ENCODE measurements at places on chromosomes 2 and 18.
A peak's percentile ranks its signal among the peaks of the same experiment; 100 is the strongest.

DNA sequence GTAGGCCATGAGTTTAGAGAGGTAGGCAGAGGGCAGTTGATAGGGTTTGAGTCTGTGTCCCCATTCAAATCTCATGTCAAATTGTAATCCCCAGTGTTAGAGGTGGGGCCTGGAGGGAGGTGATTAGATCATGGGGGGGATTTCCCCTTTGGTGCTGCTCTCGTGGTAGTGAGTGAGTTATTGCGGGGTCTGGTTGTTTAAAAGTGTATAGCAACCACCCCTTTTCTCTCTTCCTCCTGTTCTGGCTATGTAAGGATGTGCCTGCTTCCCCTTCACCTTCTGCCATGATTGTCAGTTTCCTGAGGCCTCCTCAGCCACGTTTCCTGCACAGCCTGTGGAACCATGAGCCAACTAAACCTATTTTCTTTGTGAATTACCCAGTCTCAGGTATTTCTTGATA, 25.5 kb downstream of the MARCHF4 start:
- no peak for DNase-seq

DNA sequence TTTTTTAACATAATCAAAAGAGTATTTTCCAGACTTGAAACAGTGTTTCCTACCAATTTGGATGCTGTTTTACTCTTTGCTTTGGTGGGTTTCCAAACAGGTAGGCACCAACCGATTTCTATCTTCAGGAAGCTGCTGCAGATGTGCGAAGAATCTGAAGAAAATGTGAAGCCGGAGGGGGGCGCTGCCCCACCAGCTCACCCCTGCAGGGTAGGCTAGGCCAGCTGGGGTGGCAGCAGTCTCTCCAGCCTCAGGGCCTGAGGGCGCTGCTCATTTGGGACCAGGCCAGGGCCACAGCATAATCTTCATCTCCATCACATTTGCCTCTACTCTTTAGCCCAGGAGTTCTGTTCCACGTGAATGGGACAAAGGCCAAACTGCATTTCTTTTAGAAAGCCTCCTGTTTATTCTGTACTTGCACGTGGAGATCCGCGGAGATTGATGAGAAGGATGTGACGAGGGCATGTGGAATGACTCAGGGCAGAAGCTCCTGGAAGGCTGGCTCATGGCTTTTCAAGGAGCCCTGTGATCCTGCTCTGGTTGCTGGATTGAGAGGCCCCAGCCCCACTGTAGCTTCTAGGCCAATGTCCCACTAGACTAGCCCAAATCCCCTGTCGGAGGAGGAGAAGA, 84.2 kb upstream of the FAM136A start:
- no peak for DNase-seq

DNA sequence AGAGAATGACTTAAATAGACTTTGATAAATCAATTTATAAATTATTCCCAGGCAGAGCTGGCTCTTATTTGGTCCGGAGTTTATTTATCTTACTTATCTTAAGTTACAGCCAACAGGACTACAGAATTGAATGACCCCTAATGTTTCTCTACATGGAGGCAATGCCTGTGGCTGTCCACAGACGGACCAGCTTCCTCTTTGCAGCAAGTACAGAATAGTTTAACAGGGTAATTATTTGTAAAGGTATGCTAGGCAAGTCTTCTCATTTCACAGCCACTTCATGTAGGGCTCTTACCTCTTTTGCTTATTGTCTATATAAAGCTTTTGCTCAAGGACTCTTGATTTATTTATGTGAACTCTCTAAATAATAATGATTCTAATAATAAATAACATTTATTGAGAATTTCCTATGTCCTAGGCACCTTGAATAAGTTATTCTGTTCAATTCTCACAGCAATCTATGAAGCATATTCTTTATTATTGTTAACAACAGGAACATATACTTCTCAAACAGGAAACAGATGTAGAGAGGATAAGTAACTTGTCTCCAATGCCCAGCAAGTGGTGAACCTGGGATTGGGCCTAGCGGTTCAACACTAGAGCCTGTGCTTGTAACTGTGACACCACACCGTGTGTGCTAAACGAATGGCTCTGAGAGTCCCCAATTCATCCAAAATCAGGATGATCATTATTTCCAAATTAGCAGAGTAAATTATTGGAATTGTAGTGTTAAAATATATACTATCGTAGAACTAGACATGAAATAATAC, 58.8 kb upstream of the NXPH2 start:
- no peak for DNase-seq

- no peak for DNase-seq
These were observed 268.8 kb downstream of the TWIST2 start for GRCh38 chr2:239116456-239117246.

GRCh38 chr2:137357634-137358033, 592.3 kb downstream of the THSD7B start:
- no peak for DNase-seq

- DNase-seq, result no peak
These were observed 478.8 kb downstream of the ARHGAP15 start for GRCh38 chr2:143608063-143608423.

DNA sequence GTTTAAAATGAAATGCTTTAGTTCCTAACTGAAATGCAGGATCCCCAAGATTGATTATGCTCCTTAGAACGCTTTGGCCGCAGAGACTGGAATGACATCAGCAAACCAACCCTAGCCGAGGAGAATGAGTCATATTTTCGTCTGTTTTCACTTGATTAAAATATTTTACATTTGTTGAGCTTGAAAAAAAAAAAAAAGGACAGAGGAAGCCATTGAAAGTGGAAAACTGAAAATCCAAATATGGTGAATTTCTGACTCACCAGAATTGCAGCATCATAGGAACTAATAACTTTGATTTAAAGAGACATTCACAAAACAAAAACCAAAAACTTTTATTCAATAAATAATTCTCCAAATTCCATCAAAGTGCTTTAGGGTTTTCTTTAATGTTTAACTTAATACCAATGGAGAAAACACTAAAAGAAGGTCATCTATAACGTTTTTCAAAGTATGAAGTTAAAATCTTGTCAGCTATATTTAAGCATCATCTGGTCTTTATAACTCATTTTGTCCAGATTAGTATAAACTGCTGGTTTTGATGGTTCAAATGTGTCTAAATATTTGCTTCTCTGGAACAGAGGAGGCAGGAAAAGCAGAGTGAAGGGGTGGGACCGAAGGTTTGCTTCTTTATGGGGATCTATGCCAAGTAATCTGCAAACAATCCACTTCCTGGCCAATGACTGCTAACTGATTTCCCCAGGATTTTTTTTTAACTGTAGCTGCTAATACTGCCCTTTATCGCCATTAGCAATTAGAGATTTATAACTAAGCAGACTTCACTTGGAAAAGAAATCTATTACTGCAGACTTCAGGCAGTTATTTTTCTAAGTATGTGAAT, 30.9 kb upstream of the COL5A2 start:
- no peak for DNase-seq

DNA sequence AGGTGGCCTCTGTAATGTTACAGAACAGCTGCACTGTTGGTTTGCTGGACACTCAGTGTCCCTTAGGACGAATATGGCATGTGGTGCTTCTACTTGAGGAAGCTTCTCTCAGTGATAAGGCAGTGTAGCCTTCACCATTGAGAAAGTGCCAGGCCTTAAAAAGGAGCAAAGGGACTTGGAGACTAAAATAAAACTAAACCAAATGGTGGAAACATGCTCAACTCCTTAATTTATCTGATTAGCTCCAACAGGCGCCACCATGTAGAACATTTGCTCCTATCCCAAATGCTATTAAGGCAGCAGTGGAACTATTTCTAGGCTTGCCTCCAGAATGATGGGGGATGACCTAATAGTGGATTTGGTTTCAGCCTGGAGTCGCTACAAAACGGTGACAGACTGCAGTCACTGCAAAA, 77.5 kb upstream of the MYL1 start:
- DNase-seq, result no peak

DNA sequence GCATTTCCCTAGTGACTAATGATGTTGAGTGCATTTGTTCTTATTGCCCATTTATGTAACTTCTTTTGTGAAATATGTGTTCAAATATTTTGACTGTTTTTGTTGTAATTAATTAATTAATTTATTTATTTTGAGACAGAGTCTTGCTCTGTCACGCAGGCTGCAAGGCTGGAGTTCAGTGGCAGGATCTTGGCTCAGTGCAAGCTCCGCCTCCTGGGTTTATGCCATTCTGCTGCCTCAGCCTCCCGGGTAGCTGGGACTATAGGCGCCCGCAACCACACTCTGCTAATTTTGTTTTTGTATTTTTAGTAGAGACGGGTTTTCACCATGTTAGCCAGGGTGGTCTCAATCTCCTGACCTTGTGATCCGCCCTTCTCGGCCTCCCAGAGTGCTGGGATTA, 71.9 kb downstream of the TAF4B start:
- no peak for DNase-seq

GRCh38 chr2:61327173-61327572, 143.7 kb downstream of the USP34 start:
- no peak for DNase-seq

GRCh38 chr2:159419403-159419802, 132.9 kb upstream of the WDSUB1 start:
- no peak for DNase-seq

DNA sequence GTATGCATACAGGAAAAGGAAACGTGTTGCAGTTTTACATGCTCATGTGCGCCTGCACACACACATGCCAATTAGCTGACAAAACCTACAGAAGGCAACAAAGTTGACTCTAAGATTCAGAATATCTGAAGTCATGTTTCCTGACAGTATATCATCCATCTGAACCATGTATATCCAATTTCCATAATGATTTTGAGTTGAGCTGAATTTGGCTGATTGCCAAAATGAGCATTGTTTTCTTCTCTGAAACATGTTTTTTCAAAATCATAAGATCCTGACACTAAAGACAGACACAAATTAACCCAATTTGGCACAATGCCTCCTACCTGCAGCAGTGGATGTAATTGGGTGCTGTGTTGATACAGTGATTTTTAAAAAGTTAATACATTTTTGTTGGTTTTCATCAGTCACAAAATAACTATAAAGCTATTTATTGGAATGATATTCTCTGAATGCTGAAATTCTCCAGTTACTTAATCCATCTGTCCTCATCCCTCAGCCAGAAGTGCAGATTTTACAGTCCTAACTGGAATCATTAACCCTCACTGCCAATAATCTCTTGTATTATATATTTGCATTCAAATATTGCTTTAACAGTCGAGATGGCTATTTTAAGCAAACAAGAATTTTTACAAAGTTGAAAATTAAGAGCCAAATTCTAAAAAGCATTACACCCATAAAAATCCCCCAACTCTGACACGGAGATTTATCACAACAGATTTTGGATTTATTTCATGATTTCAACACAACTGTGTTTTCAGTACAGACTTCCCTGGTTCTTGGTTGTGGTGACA, 161.7 kb upstream of the LMAN1 start:
- no peak for DNase-seq

DNA sequence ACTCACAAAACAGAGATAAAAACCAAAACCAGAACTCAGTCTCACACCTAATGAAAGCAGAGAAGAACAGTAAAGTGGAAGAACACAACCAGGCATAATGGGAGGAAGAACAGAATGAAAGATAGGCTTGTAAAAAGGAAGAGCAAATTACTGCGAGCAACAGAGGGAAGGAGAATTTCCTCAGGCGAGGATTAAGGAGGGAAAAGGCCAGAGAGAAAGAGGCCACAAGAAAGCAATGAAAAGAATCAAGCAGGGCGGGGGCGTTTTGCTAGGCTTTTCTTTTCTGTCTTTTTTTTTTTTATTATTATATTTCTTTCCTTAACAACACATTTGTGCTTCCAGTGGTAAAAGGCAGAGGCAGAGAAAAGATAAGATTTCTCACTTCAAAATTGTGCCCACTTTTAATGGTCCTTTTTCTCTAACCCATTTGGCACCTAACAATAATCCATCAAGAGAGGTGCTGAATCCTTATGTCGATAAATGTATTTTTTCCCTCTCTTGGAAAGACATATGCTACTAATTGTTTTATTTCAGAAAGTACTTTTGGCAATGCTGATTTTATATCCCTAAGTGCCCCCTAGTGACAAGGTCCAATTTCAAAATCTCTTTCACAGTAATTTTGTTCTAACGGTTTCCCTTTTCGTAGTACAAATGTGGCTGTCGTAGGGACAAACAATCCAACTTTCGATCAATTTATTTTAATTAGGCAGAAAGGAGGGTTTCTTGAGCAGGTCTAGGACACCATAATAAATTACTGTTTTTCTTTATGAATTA, 138.7 kb upstream of the AQP4 start:
- no peak for DNase-seq

GRCh38 chr18:25674183-25674582, 322.2 kb upstream of the ZNF521 start:
- DNase-seq, result no peak

DNA sequence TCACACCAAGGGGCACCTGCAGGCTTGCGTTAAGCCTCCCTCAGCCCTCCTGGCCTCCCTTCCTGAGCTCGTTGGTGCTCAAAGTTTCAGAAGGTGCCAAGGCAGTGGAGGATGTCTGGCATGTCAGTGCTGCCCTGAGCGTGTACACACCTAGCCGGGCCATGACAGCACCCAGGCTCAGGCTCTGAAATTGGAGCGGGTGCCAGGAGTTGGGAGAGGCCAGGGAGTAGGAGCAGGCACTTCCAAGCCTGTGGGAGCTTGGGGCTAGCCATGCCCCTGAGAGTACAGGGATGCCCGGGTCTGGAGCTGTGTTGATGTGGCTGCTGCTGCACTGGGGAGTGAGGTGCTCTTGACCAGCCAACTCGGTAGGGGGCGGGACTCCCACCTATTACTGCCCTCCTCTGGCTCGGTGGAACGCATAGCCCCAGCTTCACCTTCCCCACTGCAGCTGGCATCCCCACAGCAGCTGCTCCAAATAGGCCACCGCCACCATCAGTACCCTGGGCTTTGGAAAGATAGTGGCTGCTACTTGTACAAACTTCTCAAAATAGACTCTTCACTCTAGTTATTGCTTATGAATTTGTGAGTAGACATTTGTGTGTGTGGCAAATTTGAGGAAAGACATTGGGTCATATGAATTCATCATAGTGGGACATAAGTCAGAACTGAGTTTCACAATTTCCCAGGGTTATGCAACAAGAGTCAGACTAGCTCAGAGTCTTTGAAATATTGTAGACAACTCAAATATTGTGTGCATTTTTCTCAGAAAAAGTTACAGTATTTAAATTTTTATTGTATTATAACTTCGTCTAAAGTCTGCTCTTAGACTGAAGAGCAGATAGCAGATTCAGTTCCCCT, 6.8 kb upstream of the PCARE start:
- DNase-seq, result peak; percentile 98

Measured in inflammatory macrophage (primary cell).